NCI-H146 (cell line): ENCODE measurements at places on chromosomes 11 and 22.

DNA sequence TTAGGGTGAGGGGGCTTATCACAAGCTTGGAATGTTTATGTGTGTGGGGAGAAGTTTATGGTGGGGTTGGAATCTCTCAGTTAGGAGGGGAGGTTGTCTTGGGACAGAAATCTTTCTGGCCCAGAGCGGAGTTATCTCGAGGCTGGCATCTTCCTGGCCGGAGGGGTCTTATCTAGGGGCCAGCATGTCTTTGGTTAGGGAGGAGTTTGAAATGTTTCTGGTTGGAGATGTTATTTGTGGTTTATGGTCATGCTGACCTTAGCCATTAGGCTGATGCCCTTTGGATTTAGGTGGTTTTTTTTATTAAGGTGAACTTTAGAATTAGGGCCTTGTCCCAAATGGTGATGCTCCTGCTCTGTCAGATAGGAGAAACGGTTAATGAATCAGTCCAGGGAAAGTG, 7.9 kb upstream of the RBMXL2 start:
- DNase-seq: no peak

GRCh38 chr11:4480577-4481239, 1.7 kb upstream of the OR52K1 start:
- DNase-seq: no peak

DNA sequence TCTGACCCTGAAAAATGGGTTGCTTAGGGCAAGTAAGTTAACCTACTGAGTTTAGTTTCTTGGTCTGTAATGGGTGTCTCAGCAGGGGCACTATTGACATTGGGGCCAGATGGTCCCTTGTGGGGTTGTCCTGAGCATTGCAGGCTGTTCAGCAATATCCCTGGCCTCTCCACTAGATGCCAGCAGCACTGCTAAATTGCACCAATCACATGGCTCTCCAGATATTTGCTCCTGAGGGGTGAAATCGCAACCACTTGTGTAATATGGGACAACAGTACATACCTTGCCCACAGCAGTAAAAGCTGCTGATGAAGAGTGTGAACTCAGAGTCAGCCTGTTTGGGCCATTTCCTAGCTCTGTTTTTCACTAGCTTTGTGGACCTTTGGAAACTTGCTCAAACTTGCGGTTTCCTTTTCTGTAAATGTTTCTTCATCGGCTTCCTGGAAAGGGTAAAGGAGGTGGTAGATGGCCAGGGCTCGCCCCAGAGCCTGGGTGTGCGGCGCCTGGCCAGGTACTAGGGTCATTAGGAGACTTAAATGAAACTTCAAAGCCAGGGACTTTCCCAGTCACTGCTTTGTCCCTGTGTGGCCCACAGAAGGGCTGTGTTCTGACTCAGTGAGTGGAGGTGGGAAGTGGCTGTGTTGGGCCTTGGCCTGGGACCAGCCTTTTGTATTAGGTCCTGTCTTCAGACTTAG, 13.0 kb downstream of the NCF4 start:
- DNase-seq: no peak

DNA sequence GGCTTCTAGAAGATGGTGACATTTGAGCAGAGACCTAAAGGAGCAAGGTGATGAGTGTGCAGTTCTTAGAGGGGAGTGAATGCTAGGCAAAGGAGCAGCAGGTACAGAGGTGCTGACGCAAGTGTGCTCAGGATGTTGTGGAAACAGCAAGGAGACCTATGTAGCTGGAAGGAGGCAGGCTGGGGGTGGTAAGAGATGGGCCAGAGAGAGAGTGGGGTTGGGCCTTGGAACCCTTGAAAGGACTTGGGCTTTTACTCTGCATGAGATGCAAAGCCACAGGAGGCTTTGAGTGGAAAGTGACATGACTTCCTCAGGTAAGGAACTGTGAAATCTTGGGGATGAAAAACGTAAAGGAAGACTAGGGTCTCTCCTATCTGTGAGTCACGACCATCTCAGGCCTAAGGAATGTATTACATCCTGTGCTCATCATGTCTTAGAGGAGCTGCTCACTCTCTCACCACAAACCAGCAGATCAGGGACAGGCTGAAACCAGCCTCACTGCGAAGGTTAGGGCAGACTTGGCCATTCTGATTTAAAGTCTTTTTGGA, 65.4 kb downstream of the MICAL2 start:
- DNase-seq: no peak

DNA sequence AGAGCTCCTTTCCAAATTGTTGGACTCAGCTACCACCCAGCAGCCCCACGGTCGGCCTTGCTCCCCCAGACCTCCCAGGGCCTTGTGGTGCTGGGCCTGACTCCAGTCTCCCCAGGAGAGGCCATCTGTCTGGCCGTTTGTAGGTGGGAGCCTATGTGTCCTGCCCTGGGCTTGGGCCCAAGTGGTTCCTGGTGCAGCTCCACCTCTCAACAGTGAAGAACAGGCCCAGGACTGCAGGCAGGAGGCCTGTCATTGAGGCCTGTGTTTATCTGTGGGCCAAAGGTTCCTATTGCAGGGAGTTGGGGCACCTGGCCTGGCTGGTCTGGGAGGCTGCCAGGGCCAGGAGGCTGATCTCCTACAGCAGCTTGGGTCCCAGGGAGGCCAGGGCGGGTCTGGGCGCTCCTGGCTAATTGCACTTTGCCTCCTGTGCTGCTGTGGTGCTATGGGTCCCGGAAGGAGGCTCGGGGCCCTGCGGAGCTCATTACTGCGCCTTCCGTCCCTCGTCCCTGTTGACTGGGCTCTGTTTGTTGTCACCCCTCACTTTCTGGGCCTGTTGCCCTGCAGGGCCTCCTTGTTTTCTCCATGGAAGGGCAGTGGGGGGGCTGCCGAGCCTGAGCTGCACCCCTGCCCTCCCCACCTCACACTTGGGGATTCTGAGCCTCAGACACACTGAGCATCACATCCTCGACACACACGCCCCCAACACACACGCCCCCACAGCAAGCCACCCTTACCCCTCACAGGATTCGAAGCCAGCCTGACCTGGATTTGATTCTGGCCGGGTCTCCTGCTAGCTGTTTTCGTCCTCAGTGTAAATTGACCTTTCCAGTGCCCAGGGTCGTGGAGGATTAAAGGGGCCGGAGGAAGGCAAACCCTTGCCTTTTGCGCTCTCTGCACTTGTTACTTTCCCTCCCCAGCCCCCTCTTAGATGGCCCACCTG, 6.8 kb upstream of the OMP start:
- DNase-seq: no peak
